ENCODE measurements at places on chromosomes 2 and 18.

DNA sequence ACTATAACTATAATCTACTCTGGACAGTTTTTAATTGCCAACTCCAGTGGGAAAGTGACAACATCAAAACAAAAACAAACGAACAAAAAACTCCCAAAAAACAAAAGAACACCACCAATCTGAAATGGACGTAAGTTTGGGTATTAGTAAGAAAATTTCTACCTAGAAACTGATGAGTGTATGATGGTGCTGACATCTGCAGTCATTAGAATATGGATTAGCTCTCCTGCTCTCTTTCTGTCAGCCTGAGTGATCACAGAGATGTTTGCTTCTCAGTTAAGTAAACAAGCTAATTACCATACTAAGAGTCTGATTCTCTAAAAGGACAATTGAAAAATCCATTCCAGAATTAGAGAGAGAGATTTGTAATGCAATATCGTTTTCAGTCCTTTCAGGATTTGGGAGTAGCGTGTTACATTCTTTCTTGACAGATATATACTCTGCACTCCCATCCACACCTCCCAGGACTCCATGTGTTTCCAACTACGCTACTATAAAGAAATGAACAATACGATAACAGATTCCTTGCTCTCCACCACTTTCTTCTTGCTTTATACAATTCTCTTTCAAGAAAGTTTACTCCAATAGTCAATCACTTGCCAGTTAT, 1347.4 kb upstream of the PIK3C3 start:
- DNase-seq: no peak

- no peak for DNase-seq
These were observed 54.3 kb downstream of the BOLA3 start for GRCh38 chr2:74093426-74093825.

DNA sequence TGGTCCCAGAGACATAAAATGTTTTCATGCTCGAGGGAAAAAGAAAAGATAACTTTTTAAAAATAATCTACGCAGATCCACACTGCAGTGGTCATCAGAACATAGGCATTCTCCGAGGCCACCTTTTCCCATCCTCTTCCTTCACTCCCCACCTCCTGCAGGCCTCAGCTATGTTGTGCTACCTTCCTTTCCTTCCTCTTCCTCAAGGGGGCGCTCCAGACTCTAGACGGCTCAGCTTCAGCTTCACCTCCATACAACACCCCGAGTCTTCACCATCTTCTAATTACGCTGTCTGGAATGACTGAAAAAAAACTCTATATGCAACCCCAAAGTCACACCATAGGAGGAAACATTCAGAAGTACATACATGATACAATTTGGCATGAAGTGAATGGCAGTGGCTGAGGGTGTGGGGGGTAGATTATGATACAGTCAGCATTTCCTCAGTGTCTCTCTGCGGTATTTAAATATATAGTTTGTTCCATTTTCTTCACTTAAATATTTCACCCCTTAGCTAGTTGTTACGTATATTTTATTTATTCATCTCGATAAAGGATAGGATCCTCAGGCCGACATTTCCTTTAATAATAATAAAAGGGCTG, 583.6 kb downstream of the IRS1 start:
- peak; percentile 49 for DNase-seq

DNA sequence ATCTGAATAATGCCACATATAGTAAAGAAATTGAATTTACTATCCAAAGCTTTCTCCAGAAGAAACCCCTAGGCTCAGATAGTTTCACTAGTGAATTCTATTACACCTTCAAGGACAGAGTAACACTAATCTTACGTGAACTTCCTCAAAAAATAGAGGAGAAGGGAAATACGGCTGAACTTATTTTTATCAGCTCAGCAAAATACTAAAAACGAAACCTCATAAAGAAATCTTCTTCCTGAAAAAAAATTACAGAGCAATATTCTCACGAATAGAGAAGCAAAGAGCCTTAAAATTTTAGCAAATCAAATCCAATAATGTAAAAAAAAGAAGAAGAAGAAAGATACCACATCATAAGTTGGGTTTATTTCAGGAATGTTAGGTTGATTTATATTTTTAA, 14.7 kb downstream of the CAPN13 start:
- DNase-seq: no peak

- peak; percentile 64 for DNase-seq
These were observed 187.7 kb upstream of the CXCR4 start for GRCh38 chr2:136305517-136306192.

- DNase-seq: no peak
These were observed 97.1 kb downstream of the AQP4 start for GRCh38 chr18:26768385-26768784.

All from activated naive CD4-positive, alpha-beta T cell treated with anti-CD3 and anti-CD28 coated beads, Interleukin-2, amount 50 U/mL, for 16 hours (primary cell).